ENCODE measurements at places on chromosomes 2 and 18. TPM values are rescaled to one million over a fixed set of nuclear protein-coding genes. Genes with fewer than 3 reads are reported as not detected.

The RAB12 gene
- 125 TPM for total RNA-seq

The CDKL4 gene
- 1.8 TPM for total RNA-seq

The EMX1 gene
- total RNA-seq, result not detected

The SERPINB3 gene
- 1.3 TPM for total RNA-seq

The TRIP12 gene
- total RNA-seq, result 241 TPM

The GPN1 gene
- total RNA-seq, result 24.3 TPM

The LAMA3 gene
- 37.0 TPM for total RNA-seq

The TMEM200C gene
- 1.4 TPM for total RNA-seq

The ST8SIA5 gene
- total RNA-seq, result 9.0 TPM

The RUFY4 gene
- not detected for total RNA-seq

The CXCR1 gene
- 0.31 TPM for total RNA-seq

The TRIB2 gene
- total RNA-seq, result 44.8 TPM

The NAT8 gene
- not detected for total RNA-seq

The VAMP5 gene
- 15.7 TPM for total RNA-seq

The ANKRD53 gene
- 0.31 TPM for total RNA-seq

The KCNF1 gene
- total RNA-seq, result 1.3 TPM

The RPRM gene
- total RNA-seq, result 0.21 TPM

The UGT1A5 gene
- 0.51 TPM for total RNA-seq

The LRP2 gene
- 0.10 TPM for total RNA-seq

The SLC19A3 gene
- total RNA-seq, result 5.3 TPM

The NEDD4L gene
- total RNA-seq, result 55.3 TPM

The CCDC68 gene
- total RNA-seq, result 5.0 TPM

The ZDBF2 gene
- 38.6 TPM for total RNA-seq

The RGPD4 gene
- total RNA-seq, result not detected

The ICOS gene
- total RNA-seq, result 0.10 TPM

The NT5C1B gene
- total RNA-seq, result not detected

The HOXD10 gene
- 0.62 TPM for total RNA-seq

The FAM161A gene
- 7.5 TPM for total RNA-seq

The ZC3H8 gene
- 21.0 TPM for total RNA-seq

The NT5DC4 gene
- total RNA-seq, result 0.21 TPM

The TCF7L1 gene
- total RNA-seq, result 11.1 TPM

The EFEMP1 gene
- 75.8 TPM for total RNA-seq

The GKN1 gene
- not detected for total RNA-seq

The ASB18 gene
- 3.5 TPM for total RNA-seq

The GRB14 gene
- 19.7 TPM for total RNA-seq

The CRIM1 gene
- 57.2 TPM for total RNA-seq

The KCNG3 gene
- total RNA-seq, result 0.62 TPM

The DPP4 gene
- 3.2 TPM for total RNA-seq

The RAPGEF4 gene
- 11.3 TPM for total RNA-seq

The SERPINB4 gene
- total RNA-seq, result not detected

The PSMA8 gene
- total RNA-seq, result not detected

The UPP2 gene
- total RNA-seq, result not detected

The ANKRD36C gene
- 165 TPM for total RNA-seq

The SLC8A1 gene
- 30.6 TPM for total RNA-seq

The ANKRD62 gene
- total RNA-seq, result 0.10 TPM

The MPV17 gene
- total RNA-seq, result 34.6 TPM

The TTR gene
- total RNA-seq, result not detected

The ANKRD30BL gene
- 0.31 TPM for total RNA-seq

The REG1B gene
- total RNA-seq, result not detected

The CFC1 gene
- total RNA-seq, result not detected

The DSC3 gene
- total RNA-seq, result 67.4 TPM

The FBLN7 gene
- total RNA-seq, result 9.5 TPM

The CNTNAP5 gene
- 1.7 TPM for total RNA-seq

The TEX44 gene
- not detected for total RNA-seq

The LIMS3 gene
- 7.3 TPM for total RNA-seq
